ENCODE measurements at places on chromosomes 6 and 20.

- no peak for DNase-seq
- H3K4me1 ChIP-seq, result no peaks in the 10 kb centered on the region
- H3K27me3 ChIP-seq, result peaks cover 65% of the 10 kb centered on the region
- H3K4me3 ChIP-seq, result no peak overlapping the region
- no peaks in the 10 kb centered on the region for H3K36me3 ChIP-seq
- H3K27ac ChIP-seq, result no peak overlapping the region
Measured at GRCh38 chr20:57259121-57259937, 7.1 kb downstream of the BMP7 start.

GRCh38 chr6:108619431-108620197, 58.9 kb downstream of the FOXO3 start:
- H3K27ac ChIP-seq, result no peak overlapping the region
- peaks cover 56% of the 10 kb centered on the region for H3K4me1 ChIP-seq
- H3K4me3 ChIP-seq, result no peak overlapping the region
- no peaks in the 10 kb centered on the region for H3K36me3 ChIP-seq

- H3K4me1 ChIP-seq, result peaks cover 2% of the 10 kb centered on the region
- H3K27ac ChIP-seq, result no peak overlapping the region
- H3K4me3 ChIP-seq, result no peak overlapping the region
- no peaks in the 10 kb centered on the region for H3K36me3 ChIP-seq
- no peak for DNase-seq
- no peaks in the 10 kb centered on the region for H3K27me3 ChIP-seq
Measured at GRCh38 chr20:17936761-17937732, 31.5 kb downstream of the SNX5 start.

- no peaks in the 10 kb centered on the region for H3K4me1 ChIP-seq
- no peaks in the 10 kb centered on the region for H3K27me3 ChIP-seq
- no peak overlapping the region for H3K27ac ChIP-seq
- peaks cover 9% of the 10 kb centered on the region for H3K36me3 ChIP-seq
- no peak for DNase-seq
Measured at GRCh38 chr20:34755367-34755766, 51.2 kb downstream of the TP53INP2 start.

- peaks cover 5% of the 10 kb centered on the region for H3K4me1 ChIP-seq
- peaks cover 14% of the 10 kb centered on the region for H3K27me3 ChIP-seq
- no peak for DNase-seq
- no peak overlapping the region for H3K4me3 ChIP-seq
- H3K36me3 ChIP-seq, result no peaks in the 10 kb centered on the region
- H3K27ac ChIP-seq, result peak overlapping the region; percentile 9
Measured at GRCh38 chr20:34546751-34547181, 11.8 kb upstream of the MAP1LC3A start.

- no peaks in the 10 kb centered on the region for H3K27me3 ChIP-seq
- H3K4me1 ChIP-seq, result peaks cover 64% of the 10 kb centered on the region
- H3K27ac ChIP-seq, result peak overlapping the region; percentile 80
- H3K4me3 ChIP-seq, result no peak overlapping the region
Measured at GRCh38 chr6:35392111-35392702, 49.8 kb downstream of the PPARD start.

- DNase-seq, result peak; percentile 69
- H3K4me1 ChIP-seq, result peaks cover 28% of the 10 kb centered on the region
- H3K27ac ChIP-seq, result peak overlapping the region; percentile 91
- H3K36me3 ChIP-seq, result no peaks in the 10 kb centered on the region
Measured at GRCh38 chr20:54063992-54064676, 6.3 kb downstream of the BCAS1 start.

GRCh38 chr6:44435500-44435899, 48.0 kb downstream of the CDC5L start:
- no peak for DNase-seq
- no peaks in the 10 kb centered on the region for H3K27me3 ChIP-seq
- H3K4me3 ChIP-seq, result no peak overlapping the region
- H3K36me3 ChIP-seq, result peaks cover 87% of the 10 kb centered on the region
- H3K4me1 ChIP-seq, result peaks cover 18% of the 10 kb centered on the region
- H3K27ac ChIP-seq, result no peak overlapping the region

DNA sequence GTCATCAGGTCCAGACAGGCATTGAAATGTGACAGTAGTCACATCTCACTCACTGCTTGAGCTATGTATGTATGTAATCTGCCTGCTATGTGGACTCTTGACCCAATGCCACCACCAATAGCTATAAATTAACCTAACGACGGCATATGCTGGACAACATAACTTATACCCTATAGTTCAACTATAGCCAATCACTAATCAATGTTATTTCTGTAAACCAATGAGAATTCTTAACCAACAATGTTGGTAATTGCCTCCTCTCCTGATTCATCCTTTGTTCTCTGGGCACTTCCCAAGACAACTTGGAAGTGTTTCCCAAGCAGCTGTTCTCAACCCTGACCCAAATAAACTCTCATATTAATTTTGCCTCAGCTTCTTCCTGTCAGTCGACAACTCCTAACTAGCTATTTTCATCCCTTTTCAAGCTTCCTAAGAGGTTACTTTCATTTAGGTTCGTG, 24.1 kb upstream of the SERPINB1 start:
- no peak overlapping the region for H3K4me3 ChIP-seq
- H3K27ac ChIP-seq, result peak overlapping the region; percentile 72
- no peaks in the 10 kb centered on the region for H3K27me3 ChIP-seq

- no peak overlapping the region for H3K27ac ChIP-seq
- DNase-seq, result no peak
- peaks cover 51% of the 10 kb centered on the region for H3K4me1 ChIP-seq
Measured at GRCh38 chr6:32436995-32437836, 2.5 kb upstream of the HLA-DRA start.

GRCh38 chr6:113570161-113570560, 287.0 kb upstream of the MARCKS start:
- no peak for DNase-seq
- no peak overlapping the region for H3K4me3 ChIP-seq
- H3K36me3 ChIP-seq, result no peaks in the 10 kb centered on the region
- H3K27ac ChIP-seq, result no peak overlapping the region
- no peaks in the 10 kb centered on the region for H3K4me1 ChIP-seq

- no peak for DNase-seq
- peaks cover 57% of the 10 kb centered on the region for H3K4me1 ChIP-seq
- no peak overlapping the region for H3K4me3 ChIP-seq
- peak overlapping the region; percentile 21 for H3K27ac ChIP-seq
- no peaks in the 10 kb centered on the region for H3K27me3 ChIP-seq
Measured at GRCh38 chr6:43187821-43188220, 5.8 kb downstream of the CUL9 start.

DNA sequence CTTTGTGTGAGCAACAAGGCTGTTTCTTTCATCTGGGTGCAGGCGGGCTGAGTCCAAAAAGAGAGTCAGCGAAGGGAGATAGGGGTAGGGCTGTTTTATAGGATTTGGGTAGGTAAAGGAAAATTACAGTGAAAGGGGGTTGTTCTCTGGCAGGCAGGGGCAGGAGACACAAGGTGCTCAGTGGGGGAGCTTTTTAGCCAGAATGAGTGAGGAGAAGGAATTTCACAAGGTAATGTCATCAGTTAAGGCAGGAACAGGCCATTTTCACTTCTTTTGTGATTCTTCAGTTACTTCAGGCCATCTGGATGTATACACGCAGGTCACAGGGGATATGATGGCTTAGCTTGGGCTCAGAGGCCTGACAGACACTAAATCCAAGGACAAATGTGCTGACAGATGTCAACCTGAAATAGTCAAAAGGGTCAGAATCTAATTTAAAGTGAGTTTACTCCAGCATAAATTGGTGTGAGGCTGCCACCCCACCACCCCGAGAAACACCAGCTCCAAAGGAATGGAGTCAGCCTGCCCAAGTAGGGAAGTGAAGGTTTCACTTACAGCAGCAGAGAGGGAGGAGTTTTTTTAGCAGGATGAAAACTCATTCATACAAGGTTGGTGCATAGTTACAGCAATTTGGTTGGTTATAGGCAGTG, 560.0 kb upstream of the CDH4 start:
- peaks cover 14% of the 10 kb centered on the region for H3K27me3 ChIP-seq
- H3K4me1 ChIP-seq, result no peaks in the 10 kb centered on the region
- H3K4me3 ChIP-seq, result no peak overlapping the region
- H3K27ac ChIP-seq, result no peak overlapping the region
- no peaks in the 10 kb centered on the region for H3K36me3 ChIP-seq

DNA sequence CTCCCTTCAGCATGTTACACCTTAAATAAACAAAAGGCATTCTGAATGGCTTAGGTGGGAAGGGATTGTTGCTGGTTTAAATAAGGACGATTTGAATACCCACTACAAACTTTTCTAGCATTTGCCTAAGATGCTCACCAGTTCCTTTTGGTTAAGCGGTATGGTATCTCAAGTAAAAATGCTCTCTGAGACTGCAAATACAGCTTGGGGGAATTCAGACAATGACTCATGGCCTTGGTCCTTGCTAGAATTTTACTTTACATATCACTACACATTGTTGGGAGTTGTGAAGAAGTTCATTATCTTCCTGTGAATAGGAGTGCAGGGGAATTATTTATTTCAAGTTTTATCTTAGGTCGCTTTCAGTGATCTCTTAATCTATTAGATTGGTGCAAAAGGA, 670.7 kb downstream of the UTRN start:
- no peaks in the 10 kb centered on the region for H3K4me1 ChIP-seq
- no peaks in the 10 kb centered on the region for H3K36me3 ChIP-seq
- H3K27ac ChIP-seq, result no peak overlapping the region
- peaks cover 4% of the 10 kb centered on the region for H3K27me3 ChIP-seq
- no peak overlapping the region for H3K4me3 ChIP-seq

DNA sequence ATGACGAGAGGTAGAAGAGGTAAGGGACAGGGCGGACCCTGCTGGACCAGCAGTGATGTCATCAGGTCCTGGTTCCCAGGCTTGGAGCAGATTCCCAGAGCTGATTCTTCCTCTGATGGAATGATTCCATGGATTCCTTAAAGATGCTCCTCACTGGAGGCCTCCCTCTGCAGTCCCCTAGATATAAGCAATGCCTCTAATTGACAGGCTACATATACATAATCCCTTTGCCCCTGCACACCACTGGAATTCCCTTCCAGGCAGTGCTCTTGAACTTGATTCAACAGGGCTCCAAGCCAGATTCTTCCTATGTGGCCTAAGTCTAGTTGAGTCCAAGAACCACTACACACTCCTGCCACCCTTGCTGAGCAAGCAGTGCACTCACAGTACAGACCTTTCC, 52.3 kb upstream of the L3MBTL3 start:
- no peak overlapping the region for H3K27ac ChIP-seq
- H3K4me1 ChIP-seq, result no peaks in the 10 kb centered on the region
- H3K27me3 ChIP-seq, result peaks cover 19% of the 10 kb centered on the region
- DNase-seq, result no peak
- no peak overlapping the region for H3K4me3 ChIP-seq
- H3K36me3 ChIP-seq, result no peaks in the 10 kb centered on the region

DNA sequence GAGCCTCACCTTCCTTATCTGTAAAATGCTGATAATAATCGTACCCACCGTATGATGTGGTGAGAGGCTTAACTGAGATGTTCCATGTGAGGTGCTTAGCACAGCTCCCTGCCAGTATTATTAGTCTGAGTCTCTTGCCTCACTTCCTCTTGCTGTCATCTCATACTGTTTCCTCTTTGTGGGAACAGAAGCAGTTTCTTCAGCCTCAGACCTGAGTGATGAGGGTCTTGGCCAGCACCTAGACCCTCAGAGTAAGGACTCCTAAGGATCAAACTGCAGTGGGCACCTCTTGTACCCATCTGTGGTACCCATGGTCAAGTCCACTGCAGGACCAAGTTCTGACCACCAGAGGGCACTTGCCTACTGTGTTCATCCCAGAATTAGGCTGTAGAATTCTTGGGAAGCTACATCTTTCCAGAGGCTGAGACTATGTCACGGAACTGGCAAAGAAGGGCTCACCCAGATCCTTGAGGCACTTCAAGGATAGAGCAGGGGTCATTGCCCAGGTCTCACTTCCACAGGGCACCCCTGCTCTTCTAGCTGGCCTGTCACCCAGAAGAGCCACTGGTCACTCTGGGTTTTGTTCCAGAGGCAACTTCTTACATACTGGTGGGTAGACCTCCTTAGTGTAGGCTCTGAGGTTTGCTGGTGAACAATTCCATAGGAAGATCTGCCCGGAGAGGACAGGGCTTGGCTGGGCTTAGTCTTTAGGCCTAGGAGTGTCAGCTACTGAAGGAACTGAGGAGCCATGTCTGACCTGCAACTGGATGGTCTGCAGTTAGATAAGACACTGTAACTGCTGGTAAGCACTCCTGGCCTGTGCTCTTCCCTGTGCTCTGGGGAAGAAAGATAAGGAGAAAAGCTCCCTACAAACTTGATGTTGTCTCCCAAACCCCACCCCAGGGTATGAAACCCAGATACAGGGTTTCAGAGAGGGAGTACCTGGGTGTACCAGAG, 20.6 kb upstream of the SGK2 start:
- DNase-seq, result peak; percentile 22
- H3K36me3 ChIP-seq, result no peaks in the 10 kb centered on the region
- H3K27ac ChIP-seq, result no peak overlapping the region
- H3K4me1 ChIP-seq, result no peaks in the 10 kb centered on the region
- no peaks in the 10 kb centered on the region for H3K27me3 ChIP-seq
- H3K4me3 ChIP-seq, result no peak overlapping the region

DNA sequence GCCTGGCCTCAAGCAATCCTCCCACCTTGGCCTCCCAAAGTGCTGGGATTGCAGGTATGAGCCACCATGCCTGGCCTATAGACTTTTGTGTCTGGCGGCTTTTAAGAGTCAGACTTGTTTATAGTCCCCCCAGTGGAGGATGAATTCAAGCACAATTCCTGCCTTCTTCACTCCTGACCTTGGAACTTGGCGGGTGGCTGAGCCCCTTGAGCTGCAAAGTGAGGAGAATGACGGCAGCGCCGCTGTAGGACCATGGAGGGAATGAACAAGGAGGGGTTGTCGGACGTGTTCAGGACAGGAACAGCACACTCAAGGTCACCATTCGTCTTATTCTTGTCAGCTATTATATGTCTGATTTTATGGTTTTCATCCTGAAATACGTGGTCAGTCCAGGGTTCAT, 265.4 kb downstream of the CDH4 start:
- H3K36me3 ChIP-seq, result no peaks in the 10 kb centered on the region
- H3K4me1 ChIP-seq, result no peaks in the 10 kb centered on the region
- H3K27ac ChIP-seq, result no peak overlapping the region

GRCh38 chr20:47778398-47779354, 6.6 kb downstream of the SULF2 start:
- DNase-seq, result no peak
- peaks cover 22% of the 10 kb centered on the region for H3K27me3 ChIP-seq

DNA sequence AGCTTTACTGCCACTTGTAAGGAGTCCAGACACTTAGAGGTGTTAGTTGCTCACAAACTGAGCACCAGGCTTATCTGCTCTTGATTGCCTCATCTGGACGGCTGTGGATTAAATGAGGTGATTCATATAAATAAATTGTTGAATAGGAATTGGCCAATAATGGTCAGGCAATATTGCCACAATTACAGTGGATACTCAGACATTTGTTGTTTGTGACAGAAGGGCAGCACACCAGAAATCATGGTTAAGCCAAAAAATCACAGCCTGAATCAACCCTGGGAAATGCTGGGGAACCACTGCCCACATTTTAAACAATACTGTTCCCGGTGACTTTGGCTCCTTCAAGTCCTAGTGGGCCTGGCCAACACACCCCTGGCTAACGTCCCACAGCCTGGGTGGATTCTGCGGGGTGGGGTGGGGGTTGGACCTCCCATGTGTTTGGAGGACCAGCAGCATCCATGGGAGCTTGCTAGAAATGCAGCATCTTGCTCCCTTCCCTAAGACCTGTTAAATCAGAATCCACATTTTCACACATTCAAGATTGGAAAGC, 29.5 kb upstream of the SPDEF start:
- DNase-seq, result no peak
- H3K36me3 ChIP-seq, result no peaks in the 10 kb centered on the region
- no peak overlapping the region for H3K4me3 ChIP-seq
- H3K27me3 ChIP-seq, result no peaks in the 10 kb centered on the region
- H3K4me1 ChIP-seq, result peaks cover 1% of the 10 kb centered on the region
- H3K27ac ChIP-seq, result peak overlapping the region; percentile 66
